Left renal cortex interstitium (tissue), 4 donors: ENCODE measurements at places on chromosomes 16 and 17.

GRCh38 chr17:59416184-59416583 lies 84.7 kb downstream of the YPEL2 start:
- DNase-seq = no peak

DNA sequence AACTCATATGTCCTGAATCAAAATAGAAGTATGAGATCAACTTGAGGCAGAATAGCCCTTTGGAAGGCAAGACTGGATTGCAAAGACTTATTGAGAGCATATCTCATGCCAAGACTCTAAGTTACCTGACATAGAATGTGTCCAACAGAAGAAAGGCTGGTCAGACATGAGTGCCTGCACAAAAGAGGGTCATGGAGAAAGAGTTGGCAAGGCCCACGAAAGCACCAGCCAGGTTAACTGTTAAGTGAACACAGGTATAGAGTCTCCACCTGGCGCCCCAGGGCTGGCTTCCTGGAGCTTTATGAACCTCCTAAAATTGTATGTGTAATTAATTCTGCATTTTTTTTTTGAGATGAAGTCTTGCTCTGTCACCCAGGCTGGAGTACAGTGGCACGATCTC lies 71.0 kb downstream of the CMC2 start:
- no peak for DNase-seq

DNA sequence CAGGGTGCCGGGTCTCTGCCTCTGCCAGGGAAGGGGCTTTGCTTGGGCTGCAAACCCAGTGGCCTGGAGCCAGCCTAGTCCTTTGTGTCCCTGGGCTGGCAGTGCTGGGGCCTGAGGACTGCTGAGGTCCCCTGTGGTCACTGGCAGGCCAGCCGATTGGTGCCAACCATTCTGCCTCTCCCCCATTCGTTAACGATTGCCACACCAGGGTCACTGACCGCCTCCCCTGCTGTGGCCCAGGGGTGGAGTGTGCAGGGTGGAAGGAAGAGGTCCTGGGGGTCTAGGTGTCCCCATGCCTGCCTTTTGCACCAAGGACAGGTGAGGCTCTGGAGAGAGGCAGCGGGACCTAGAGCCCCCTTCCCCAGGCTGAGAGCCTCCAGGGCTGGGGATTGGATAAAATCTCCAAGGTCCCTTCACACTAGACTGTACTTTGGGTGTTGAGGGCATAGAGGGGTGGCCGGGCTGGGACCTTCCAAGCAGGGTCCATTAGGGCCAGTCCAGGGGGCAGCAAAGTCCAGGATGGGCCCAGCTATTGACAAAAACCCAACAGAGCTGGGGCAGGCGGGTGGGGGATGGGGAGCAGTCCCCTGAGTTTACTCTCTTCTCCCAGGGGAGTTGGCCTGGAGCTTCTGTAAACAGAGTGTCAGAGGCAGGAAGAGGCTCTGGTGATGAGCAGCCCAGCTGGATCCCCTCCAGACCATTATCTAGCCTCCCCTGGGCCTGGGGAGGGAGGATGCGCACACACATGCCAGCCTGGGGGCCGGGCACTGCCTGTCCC lies 1.1 kb downstream of the VASN start:
- no peak for DNase-seq

- DNase-seq = no peak
Observed at GRCh38 chr17:46772475-46773220, 45.8 kb downstream of the WNT3 start.

- no peak for DNase-seq
Observed at GRCh38 chr16:84726669-84727467, 27.1 kb downstream of the USP10 start.

- DNase-seq = no peak
Observed at GRCh38 chr17:75459246-75459589, 2.8 kb downstream of the TMEM94 start.

GRCh38 chr17:63573634-63574033 lies 23.4 kb downstream of the DCAF7 start:
- DNase-seq = no peak

DNA sequence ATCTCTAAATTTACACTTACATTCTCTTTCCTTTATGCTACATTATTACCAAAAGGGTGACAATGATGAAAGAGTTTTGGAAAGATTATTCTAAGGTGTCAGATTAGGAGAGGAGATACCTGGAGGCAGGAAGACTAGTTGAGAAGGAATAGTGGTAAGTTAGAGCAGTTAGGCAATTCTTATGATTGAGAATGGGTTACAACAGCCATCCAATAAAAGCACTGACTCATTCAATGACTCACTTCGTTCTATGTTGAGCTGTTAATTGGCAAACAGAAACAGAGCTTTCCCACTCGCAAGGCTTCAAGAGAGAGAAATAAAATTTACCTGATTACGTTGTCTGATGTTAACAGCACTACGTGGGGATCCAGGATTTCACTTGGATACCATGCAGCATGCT lies 5.8 kb downstream of the NUP88 start:
- DNase-seq = no peak

- DNase-seq = no peak
Observed at GRCh38 chr17:80070375-80071115, 30.8 kb upstream of the GAA start.

DNA sequence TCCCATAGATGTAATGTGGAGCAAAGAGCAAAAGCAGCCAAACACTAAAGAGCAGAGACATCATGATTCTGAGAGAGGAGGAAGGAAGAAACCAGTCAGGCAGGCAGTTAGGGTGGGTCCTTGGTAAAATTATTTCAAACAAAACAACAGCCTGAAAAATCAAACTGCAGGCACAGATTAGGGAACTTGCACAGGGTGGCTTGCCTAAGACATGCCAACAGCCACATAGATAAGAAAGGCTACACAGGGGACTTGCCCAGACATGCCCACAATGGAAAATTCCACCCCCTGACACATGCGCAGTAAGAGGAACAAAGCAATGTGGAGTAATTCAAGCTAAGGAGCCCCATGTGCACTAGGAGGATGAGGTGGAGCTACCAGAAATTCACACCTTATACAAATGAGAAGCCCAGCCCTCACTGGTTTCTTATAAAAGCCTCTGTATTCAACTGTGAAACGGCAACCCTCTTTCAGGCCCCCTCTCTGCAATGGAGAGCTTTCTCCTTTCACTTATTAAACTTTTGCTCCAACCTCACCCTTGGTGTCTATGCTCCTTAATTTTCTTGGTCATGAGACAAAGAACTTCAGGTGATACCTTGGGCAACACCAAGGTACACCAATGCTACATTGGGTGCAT lies 7.3 kb upstream of the GAS7 start:
- DNase-seq = no peak

DNA sequence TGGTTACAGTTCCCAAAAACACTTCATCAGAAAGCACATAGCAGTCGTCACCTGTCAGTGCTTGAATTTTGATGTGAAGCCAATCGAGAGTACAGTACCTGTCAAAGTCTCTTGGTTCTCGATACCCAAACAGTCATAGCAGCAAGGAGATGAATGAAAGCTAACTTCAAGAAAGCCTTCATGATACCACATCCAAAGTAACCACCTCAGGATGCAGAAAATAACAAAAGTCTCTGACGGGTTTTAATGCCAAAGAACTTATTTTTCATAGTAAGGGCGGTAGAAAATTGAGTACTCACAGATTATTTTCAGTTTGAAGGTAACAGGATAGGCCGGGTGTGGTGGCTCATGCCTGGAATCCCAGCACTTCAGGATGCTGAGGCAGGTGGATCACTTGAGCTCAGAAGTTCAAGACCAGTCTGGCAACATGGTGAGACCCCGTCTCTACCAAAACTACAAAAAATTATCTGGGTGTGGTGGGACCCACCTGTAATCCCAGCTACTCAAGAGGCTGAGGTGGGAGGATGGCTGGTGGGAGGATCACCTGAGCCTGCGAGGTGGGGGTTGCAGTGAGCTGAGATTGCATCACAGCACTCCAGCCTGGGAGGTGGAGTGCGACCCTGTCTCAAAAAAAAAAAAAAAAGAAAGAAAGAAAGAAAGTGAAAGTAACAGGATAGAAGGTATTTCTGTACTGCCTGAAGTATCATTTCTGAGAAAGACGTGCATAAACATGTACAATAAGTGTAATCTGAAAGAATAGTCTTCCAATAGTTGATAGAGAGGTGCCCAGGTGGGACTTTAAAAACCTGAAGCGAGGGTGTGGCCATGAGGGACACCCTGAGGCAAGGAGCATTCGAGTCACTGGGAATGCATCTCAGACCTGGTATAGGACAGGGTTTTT lies 15.4 kb downstream of the MFSD11 start:
- DNase-seq = no peak

DNA sequence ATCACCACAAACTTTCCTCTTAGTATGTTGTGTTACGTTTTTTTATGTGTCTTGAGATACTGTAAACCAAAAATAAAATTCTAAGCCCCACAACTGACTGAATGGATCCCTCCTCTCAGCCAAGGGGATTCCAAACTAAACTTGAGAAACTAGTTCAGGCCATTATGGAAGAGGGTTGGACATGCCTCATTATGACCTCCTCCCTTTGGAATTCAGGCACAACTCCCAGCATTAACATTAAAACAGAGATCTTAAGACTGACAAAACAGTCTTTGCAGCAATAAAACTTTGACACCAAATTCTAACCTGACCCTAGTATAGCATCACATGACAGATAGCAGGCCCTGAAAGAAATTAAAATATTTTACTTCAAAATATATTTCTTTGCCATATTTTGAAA lies 51.1 kb upstream of the SLC47A1 start:
- no peak for DNase-seq

DNA sequence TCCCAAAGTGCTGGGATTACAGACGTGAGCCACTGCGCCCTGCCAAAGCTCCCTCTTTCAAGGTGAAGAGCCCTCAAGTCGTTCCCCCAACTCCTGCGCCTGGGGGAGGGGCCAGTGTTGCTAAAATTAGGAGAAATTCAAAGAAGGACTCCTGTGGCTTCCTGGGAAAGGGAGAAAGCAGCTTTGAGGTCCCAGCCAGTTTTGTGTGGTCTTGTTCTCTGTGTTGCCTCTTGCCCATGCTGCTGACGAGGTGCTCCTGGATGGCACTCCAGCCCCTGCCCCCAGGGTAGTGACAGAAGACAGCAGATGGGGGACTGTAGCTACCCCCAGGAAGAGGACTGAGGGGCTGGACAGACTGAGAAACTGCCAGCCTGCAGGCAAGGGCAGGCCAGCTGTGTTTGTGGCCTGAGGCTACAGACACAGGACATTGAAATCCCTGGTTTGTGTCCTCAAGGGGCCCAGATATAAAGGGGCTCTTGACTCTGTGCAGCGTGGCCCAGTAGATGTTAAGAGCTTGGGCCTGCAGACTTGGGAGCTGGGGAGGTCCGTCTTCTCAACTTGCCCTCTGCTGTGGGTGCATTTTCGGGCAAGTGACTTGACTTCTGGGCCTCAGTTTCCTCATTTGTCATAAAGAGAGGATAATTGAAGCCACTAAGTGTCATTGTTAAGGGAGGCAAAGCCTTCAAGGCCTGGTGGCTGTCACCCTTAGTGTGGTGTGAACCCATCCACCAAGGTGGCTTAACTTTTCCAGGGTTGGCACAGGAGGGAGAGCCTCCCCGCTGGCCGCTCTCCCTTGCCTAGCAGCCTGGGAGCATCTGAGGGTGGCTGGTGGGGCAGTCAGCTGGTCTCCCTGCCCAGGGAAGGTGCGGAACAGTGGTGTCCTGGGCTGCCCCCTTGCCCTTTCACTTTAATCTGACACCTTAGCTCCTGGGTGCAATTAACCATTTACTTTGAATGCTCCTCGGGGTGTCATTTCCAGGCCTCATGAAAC lies 4.1 kb downstream of the UBALD2 start:
- DNase-seq = no peak

GRCh38 chr17:36858119-36859002 lies 78.9 kb upstream of the LHX1 start:
- DNase-seq = no peak

DNA sequence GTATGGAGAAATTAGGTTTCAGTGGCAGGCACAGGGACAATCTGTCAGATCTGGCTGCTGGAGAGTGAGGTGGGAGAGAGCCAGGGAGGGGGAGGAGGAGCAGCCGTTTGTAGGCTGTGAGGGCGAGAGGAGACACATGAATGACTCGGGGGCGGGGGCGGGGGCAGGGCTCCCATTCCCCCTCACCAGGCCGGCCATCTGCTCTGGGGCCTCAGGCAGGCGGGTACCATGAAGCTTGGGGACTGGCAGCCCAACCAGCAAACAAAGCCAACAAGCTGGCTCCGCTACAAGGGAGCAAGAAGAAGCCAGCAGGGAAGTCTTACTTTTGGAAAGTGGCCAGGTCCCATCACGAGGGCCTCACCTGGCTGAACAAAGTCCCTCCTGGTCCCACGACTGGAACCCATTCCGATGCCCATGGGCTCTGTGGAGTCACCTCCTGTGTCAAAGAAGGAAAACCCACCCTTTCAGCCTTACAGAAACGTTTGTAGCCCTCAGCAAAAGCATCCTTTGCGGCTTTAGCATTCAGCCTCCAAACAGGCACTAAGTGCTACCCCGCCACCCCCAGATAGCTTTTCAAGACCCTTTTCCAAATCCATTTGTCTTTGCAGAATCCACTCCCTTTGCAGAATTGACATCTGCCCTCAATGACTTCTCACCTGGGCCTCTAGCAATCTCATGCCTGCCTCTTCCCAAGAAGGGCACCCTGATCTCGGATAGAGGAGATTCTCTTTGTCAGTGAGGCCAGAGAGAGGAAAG lies 9.2 kb upstream of the SSTR2 start:
- no peak for DNase-seq

GRCh38 chr16:168424-168823 lies 2.6 kb downstream of the HBM start:
- DNase-seq = no peak

DNA sequence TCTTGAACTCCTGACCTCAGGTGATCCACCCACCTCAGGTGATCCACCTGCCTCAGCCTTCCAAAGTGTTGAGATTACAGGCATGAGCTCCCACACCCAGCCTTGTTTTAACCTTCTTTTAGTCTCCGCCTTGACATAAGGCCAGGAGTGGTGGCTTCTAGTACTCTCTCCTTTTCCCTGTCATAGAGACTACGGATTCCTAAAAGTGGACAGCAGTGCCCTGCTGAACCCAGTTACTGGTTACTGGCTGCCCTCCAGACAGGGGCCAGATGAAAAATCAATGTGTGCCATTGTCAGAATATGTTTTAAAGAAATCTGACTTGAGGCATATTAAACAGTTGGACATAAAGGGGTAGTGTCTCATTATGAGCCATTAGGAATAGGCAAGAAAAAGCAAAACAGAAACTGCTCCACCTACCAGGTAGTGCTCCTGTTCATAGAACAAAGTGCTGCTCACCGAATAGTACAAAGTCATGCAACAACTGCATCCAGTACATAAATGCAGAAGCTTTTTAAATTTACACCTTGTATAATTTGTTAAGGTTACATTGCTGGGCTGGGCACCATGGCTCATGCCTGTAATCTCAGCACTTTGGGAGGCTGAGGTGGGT lies 32.1 kb downstream of the TRIM25 start:
- DNase-seq = no peak
